ENCODE measurements at places on chromosomes 7 and 10. TPM values are rescaled to one million over a fixed set of nuclear protein-coding genes. Genes with fewer than 3 reads are reported as not detected.

Gene CNTNAP2
- total RNA-seq: 37.3 TPM

Gene KIAA1549
- total RNA-seq: 28.4 TPM

Gene WNT16
- 1.2 TPM for total RNA-seq

Gene TRIM73
- total RNA-seq: 2.8 TPM

Gene NKX2-3
- not detected for total RNA-seq

Gene CPA4
- 0.78 TPM for total RNA-seq

Gene ZNF425
- total RNA-seq: 5.1 TPM

Gene GIMAP6
- 5.5 TPM for total RNA-seq

Gene MKX
- 0.94 TPM for total RNA-seq

Gene POLD2
- 49.9 TPM for total RNA-seq

Gene BCL7B
- total RNA-seq: 9.4 TPM

Gene MMS19
- total RNA-seq: 55.4 TPM

Gene CHRM2
- total RNA-seq: 9.4 TPM

Gene SEMA3A
- 46.8 TPM for total RNA-seq

Gene ITIH5
- 14.3 TPM for total RNA-seq

Gene RPEL1
- 0.16 TPM for total RNA-seq

Gene TUBB8
- total RNA-seq: not detected

Gene PRR15
- total RNA-seq: not detected

Gene TUBAL3
- total RNA-seq: not detected

Data from occipital lobe (tissue), 3 donors.